ENCODE measurements at places on chromosomes 3 and 15.

GRCh38 chr3:94082391-94082937 lies 19.6 kb downstream of the NSUN3 start:
- no peak for DNase-seq

DNA sequence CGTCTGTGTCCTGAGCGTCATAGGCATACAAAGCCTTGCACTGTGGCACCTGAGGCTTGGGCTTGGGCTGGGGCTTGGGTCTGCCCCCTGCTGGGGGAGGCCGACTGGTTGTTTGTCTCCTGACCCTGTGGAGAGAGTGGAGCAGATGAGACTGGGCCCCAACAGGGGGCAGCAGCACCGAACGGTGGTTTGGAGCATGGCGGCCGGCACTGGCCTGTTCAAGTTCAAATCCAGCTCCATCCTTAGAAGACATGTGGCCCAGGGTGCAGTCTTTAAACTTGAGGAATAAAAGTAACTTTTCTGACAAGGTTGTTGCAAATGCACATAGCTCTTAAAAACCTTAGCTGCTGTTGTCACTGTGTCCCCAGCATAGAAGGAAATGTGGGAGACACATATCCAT lies 33.3 kb downstream of the CCNB2 start:
- peak; percentile 87 for DNase-seq

GRCh38 chr3:28860307-28860706 lies 420.6 kb upstream of the RBMS3 start:
- no peak for DNase-seq

- DNase-seq = no peak
These were observed 190.5 kb downstream of the GREM1 start for GRCh38 chr15:32908135-32908801.

- peak; percentile 72 for DNase-seq
These were observed 25.1 kb downstream of the C3orf18 start for GRCh38 chr3:50542177-50543034.

GRCh38 chr15:75508840-75509532 lies 57.5 kb upstream of the SIN3A start:
- DNase-seq = peak; percentile 34

- peak; percentile 40 for DNase-seq
These were observed 139.9 kb downstream of the ROBO2 start for GRCh38 chr3:77179762-77180161.

DNA sequence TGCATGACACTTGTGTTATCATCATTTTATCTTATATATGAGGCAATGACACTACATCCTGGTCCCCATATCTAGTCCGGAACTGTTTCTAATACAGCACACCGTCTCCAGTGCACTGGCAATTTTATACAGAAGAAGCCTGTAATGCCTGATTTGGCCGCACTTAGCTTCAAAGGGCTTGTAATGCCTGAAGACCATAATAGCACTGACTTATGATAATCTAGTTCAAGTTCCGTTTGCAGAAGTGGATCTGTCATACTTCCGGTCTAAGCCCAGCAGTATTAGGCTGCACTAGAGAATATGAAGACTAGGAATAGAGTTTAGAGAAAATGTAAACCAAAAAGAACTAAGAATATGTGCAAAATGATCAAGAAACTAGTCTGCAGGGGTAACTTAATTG lies 1.3 kb downstream of the BNIP2 start:
- DNase-seq = peak; percentile 39

DNA sequence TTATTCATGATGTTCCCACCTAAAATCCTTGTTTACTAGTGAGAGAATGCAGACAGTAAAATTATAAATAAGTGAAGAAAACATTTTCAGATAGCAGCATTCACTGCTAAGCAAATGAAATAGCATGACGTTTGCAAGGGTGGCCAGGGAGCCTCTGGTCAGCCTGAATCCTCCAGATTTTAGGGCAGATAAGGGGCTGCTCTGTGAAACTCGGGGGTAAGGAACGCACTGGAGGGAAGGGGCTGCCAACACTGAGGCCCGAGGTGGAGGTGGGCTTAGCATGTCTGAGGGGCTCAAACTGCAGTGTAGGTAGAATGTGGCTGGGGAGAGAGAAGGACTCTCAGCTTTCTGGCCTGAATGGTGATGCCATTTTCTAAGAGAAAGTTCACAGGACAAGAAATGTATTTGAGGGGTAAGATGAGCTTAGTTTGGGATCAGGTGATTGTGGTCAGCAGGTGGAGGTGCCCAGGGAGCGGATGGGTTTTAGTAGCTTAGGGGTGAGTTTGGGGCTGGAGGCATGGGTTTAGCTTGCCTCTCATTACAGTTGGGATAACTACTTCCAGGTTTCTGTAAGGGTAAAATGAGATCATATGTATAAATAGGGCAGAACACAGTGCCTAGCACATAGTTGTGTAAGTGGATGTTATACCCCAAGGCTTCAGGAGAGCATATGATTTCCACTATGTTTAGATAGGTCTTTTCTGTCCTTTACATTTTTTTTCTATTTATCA lies 20.5 kb downstream of the GPR171 start:
- DNase-seq = no peak

DNA sequence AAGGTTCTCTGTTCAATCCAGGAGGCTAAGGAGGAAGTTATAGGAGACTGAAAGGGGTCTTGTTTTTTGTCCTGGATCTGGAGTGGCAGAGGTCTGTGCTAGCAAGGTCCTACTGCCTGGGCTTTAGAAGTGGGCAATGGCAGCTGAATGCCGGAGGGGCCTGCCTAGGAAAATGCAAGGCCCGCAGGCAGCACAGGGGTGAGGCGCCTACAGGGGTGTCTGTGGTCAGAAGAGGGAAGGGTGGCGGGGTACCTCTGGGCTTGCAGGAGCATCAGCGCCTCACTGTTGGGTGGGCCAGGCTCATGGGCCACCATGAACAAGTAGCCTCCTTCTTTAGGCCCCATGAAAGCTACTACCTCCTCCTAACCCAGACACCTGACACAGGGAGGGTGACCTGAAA lies 175.4 kb downstream of the PEX5L start:
- no peak for DNase-seq

DNA sequence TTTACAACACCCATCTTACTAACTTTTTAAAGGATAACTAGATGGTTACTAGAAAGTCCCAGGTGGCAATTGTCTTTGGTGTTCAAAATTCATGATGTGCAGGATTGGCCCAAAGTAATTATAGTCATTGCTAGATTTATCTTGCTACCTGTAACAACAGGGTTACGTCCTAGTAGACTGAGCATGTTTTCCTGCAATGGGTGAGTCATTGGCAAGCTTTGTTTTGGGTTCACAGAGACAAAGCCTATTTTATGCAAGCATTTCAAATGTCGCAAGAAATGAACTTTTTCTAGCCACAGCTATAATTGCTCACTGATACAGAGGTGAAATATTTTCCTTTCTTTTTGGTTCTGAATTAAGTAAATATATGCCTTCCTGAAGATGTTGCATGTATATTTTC lies 267.6 kb downstream of the AGBL1 start:
- no peak for DNase-seq

DNA sequence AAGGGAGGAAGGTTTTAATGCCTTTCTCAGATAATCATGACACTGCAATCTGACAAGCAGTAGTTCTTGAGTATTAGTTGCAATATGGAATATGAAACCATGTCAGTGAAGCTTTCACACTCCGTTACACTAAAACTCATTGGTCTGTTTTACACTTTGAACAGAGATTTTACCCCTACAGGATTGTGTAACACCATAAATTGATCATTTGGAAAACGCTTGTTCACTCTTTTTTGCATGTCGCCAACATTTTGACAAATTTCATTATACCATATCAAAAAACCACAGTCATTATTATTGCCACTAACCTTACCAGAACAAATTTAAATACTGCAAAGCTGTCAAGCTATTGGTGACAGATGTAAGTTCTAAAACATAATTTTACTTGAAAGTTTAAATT lies 404.8 kb upstream of the THBS1 start:
- no peak for DNase-seq

- no peak for DNase-seq
These were observed 151.1 kb downstream of the ZNF385D start for GRCh38 chr3:21599890-21600289.

GRCh38 chr3:46926039-46926438 lies 48.5 kb downstream of the PTH1R start:
- DNase-seq = peak; percentile 49

DNA sequence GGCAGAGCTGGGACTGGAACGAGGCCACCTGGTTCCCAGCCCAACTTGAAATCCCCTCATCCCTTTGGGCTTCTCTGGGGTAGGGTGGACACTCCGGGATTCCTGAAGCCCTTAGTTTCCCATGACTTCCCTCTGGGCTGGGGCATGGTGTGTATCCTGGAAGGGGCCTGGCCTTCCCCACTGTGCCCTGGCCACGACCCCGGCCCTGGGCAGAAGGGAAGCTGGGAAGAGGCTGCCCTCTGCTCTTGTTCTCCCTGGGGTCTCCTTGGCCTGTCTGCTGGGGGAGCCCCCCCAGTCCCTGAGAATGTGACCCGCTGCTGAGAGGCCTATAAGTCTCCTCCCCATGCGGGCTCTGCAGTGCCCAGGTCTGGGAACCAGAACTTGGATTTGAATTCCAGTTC lies 104.9 kb downstream of the LINGO1 start:
- no peak for DNase-seq

DNA sequence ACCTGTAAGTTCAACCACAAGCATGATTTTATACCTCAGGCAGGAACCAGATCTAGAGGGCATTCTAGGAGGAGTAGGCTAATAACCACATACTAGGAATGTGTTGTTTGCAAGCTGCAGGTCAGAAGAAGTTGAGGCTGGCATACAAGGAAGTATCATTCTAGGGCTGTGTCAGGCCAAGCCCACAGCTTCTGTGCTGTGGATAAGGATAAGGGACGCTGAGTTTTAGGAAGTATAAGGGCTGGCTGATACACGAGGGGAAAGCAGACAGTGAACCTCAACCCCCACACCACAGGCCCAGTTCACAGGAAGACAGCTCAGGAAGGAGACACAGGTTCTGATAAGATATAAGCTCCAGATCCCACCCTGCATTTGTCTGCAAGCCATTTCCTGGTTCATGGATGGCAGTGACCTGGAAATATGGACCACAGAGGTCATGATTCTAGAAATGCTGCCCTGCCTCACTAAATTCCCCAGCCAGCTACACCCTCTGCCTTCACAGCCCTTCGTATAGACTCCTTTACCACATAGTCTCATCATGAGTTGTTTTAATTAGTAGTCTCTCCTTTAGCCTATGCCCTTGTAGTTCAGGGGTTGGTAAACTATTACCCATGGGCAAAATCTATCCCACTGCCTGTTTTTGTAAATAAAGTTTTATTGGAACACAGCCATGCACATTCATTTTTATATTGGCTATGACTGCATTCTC lies 260.7 kb downstream of the OPA1 start:
- peak; percentile 95 for DNase-seq

DNA sequence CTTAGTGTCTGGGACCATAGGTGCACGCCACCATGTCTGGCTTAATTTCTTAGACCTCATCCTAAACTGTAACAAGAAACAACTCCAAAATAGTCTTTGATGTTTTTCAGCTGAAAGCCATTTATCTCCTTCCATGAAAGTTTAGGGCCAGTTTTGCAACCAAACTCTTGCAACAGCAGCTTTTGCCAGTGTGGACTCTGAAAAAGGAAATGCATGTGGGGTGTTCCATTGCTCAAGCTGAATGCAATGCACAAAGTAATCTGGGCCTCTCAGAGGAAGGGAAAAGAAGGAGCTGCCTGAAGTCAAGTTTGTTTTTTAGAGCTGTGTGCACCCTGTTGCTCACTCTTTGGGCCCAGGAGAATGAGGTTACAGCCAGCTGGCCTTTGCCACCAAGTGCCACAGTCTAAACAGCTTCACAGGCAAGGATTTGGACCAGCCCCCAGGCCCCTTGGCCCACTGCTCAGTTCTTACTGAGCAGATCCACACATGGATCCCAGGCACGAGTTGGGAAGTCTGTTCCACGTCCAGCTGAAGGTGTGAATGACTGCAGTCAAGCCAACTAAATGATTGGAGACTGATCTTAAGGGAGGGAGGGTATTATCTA lies 212.3 kb upstream of the LRRFIP2 start:
- no peak for DNase-seq

DNA sequence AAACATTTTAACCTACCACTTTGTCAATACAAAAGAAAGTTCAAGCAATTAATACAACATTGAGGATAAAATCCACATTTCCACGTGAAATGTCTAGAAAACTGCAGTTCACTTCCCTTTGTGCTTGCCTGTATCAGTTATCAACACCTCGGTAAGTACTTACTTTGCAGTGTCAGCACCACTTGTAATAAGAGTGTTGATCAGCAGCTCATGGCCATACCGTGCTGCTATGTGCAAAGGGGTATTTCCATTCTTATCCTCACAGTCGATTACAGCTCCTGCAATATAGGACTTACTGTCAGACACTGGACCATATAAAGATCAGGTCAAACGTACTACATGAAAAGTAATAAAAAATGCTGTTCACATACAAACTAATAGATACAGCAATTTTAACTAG lies 84.4 kb downstream of the ANKRD28 start:
- no peak for DNase-seq

- no peak for DNase-seq
These were observed 181.5 kb upstream of the TOPAZ1 start for GRCh38 chr3:44060164-44060563.

DNA sequence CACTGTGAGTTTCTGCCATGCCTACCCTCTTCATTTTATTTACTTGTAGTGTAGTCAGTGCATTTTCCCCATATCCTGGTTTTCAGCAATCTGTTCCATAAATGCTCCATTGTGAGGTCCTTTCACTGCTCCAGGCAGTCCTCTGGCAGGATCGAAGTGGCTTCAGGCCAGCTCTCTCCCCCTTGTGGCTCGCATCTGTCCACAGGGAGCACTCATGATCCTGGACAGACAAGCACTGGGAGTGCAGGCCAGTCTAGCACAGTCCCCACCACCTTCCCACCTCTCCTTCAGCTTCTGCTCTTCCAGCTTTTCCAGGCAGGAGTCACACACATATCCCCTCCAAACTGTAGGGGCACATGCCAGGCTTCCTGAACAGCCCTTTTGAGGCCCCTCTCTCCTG lies 173.6 kb downstream of the PPM1L start:
- DNase-seq = no peak

GRCh38 chr15:44075535-44075934 lies 119.5 kb downstream of the FRMD5 start:
- no peak for DNase-seq

DNA sequence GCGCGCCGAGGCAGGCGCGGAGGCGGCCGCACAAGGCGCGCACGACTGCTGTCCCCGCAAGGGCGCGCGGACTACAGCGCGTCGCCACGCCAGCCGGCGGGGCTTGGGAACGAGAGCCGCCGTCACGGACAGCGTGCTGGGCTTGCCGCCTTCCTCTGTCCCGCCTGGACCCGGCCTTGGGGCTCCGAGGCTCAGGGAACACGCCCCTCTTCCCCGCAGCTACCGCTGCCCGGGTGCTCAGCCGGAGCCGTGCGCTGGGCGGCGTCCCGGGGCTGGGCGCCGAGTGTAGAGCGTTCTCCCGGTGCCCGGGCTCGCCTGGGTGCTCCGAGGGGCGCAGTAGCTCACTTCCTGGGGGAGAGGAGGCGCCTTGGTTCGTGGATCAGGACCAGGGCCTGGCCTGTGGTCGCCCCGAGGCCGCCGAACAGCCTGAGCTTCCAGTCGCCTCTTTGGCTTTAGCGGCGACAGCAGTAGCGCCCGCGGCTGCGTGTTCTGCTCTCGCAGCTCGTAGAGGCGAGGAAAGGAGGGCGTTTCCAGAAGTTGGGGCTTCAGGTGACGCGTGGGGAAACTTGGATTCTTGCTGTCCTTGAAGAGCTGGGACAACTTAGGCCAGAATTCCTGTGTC lies 226.7 kb upstream of the C2CD4B start:
- peak; percentile 28 for DNase-seq
